Naive B cell (primary cell): ENCODE measurements at places on chromosomes 2 and 18. TPM values are rescaled to one million over a fixed set of nuclear protein-coding genes. Genes with fewer than 3 reads are reported as not detected.

GRCh38 chr2:43540021-43540779 lies 55.6 kb downstream of the THADA start:
- DNase-seq = no peak

DNA sequence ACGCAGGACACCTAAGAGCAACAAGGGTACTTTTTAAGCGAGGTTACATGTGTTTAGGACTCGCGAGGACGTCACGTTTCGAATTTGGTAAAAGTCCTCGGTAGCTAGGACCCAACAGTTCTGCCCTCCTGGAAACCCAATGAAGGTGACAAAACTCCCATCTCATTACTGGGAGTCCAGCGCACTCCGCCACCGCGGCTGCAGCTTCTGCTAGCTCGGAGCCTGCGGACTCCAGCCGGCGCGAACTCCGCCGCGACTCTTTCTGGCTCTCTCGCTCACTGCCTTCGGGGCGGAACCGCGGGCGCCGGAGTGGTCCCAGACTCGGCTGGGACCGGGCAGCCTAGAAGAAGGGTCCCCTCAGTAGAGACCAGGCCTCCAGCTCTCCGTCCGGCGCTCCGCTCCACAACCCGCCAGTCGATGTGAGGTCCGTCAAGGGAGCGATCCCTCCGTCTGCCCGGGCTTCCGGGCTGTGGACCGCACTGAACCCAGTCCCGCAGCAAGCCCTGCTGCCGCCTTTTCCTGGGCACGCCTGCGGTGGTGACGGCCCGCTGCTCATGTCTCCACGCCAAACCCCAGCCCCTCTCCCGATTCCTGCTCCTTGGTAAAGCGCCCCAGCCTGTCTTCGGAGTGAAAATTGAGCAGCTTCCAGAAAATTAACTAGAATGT lies 3.0 kb upstream of the OSR1 start:
- DNase-seq = no peak

DNA sequence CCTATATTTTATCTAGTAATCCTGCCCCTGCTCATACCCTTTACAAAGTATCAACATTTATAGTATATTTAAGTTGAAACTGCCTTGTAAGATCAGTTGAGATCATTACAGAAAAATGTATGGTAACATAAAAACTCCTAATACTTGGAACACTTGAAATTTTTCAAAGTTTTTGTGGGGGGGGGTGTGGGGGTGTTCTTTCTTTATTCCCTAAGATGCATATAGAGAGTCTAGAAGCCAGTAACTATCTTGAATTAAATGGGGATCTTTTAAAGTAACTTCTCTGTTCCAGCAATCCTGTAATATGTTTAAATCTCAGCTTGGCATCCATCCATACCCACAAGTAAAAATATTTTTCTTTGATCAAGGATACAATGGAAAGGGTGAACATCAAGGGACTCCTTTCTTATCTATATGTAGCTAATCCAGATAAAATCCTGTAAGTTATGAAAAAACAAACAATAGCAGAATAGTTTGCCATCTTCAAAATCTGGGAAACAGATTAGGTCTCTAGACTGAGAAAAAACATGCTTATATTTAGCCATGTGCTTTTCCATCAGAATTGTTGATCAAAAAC lies 455.3 kb downstream of the MEIS1 start:
- no peak for DNase-seq

GRCh38 chr2:190119257-190119656 lies 56.7 kb upstream of the MSTN start:
- peak; percentile 57 for DNase-seq

DNA sequence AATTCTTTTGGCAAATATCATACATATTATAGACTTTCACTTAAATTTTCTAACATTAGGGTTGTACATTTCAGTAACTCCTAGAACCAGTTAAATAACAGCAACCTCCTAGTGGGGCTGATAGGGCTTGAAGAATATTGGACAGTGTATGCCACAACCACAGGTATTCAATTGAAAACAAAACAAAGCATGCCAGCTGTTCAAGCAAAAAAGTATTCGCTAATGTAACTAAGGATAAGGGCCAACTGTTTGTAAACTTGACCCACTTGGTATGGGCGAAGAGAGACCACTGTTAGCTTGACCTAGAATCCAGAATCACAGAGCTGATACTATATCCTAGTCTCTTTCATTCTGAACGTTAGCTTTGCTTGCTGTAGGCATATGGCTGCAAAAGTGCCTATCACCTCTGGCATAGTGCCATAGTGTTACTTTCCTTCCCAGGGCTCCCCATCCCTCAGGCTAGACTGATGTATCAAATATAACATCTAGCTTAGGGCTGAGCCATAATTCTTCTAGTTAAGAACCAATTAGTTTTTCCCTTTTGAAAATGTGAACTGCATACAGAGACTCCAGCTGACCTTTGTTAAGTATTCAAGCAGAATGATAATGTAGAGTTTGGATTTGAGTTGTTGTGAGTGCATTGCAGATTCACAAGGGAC lies 458.8 kb upstream of the NRXN1 start:
- DNase-seq = no peak

DNA sequence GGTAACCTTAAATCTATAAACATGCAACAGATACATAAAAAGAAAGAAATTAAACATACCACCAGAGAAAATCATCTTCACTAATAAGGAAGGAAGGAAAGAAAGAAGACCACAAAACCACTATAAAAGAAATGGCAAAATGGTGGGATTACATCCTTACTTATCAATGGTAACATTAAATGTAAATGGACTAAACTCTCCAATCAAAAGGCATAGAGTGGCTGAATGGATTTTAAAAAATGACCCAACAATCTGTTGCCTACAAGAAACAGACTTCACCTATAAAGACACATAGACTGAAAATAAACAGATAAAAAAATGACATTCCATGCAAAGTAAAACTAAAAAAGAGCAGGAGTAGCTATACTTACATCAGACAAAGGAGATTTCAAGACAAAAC lies 195.4 kb downstream of the GALNT13 start:
- DNase-seq = no peak

Gene TSPYL6
- polyA plus RNA-seq = not detected

Gene TMEM131
- polyA plus RNA-seq = 17.1 TPM

Gene KCNIP3
- polyA plus RNA-seq = not detected
